Cardiac muscle cell (in vitro differentiated cells and primary cell): ENCODE measurements at places on chromosomes 5 and 9. TPM values are rescaled to one million over a fixed set of nuclear protein-coding genes. Genes with fewer than 3 reads are reported as not detected.
A peak's percentile ranks its signal among the peaks of the same experiment; 100 is the strongest.

DNA sequence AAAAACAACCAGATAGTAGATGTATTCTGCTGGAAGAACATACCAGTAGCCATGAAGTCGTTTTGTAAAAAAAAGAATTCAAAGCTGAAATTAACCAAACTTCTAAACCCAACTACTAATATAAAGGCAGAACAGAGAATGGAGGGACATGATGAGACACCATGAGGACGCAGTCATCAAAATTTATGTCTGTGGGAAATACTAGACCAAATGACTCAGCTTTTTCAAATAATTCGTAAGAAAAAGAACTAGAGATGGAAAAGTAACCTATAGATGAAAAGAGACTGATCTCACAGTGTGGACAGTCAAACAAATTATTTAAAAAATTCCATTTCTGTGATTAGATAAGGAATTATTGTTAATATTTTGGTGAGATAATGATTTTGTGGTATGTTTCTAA lies 10.3 kb downstream of the TTC23L start:
- H3K27me3 ChIP-seq: no peaks in the 10 kb centered on the region
- no peaks in the 10 kb centered on the region for H3K4me1 ChIP-seq
- no peak overlapping the region for H3K27ac ChIP-seq

GRCh38 chr5:1253456-1254105 lies 28.4 kb downstream of the SLC6A18 start:
- H3K27ac ChIP-seq: no peak overlapping the region
- DNase-seq: no peak
- no peak overlapping the region for H3K4me3 ChIP-seq
- no peaks in the 10 kb centered on the region for H3K36me3 ChIP-seq
- H3K27me3 ChIP-seq: no peaks in the 10 kb centered on the region

GRCh38 chr9:127088724-127089615 lies 33.5 kb downstream of the ANGPTL2 start:
- H3K36me3 ChIP-seq: no peaks in the 10 kb centered on the region
- DNase-seq: no peak
- H3K27ac ChIP-seq: no peak overlapping the region
- no peaks in the 10 kb centered on the region for H3K4me1 ChIP-seq
- H3K27me3 ChIP-seq: no peaks in the 10 kb centered on the region

- no peak overlapping the region for H3K4me3 ChIP-seq
- H3K36me3 ChIP-seq: no peaks in the 10 kb centered on the region
- H3K27me3 ChIP-seq: no peaks in the 10 kb centered on the region
- H3K27ac ChIP-seq: no peak overlapping the region
Observed at GRCh38 chr5:32089146-32090000, 84.7 kb downstream of the GOLPH3 start.

DNA sequence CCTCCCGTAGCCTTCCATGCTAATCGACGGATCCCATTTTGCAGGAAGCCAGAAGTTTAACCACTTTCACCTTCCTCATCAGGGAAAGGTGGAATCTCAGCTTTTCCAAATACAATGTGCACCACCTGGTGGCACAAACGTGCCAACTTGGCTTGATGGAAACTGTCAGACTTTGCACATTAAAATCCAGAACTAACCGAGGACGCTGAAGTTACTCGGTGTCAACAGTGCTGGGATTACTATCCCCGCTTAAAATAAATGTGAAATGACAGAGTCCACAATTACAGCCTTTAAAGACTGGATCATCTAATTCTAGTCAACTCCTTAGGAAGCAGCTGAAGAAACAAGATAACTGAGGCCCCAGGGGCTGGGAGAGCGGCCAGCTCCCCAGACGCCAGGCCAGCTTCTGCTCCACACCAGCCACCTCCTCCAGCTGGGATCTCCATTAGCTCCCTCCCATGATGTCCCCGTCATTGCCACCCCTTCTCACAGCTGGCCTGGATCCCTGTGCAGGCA lies 50.1 kb upstream of the RETREG1 start:
- H3K27ac ChIP-seq: no peak overlapping the region
- H3K4me1 ChIP-seq: no peaks in the 10 kb centered on the region

DNA sequence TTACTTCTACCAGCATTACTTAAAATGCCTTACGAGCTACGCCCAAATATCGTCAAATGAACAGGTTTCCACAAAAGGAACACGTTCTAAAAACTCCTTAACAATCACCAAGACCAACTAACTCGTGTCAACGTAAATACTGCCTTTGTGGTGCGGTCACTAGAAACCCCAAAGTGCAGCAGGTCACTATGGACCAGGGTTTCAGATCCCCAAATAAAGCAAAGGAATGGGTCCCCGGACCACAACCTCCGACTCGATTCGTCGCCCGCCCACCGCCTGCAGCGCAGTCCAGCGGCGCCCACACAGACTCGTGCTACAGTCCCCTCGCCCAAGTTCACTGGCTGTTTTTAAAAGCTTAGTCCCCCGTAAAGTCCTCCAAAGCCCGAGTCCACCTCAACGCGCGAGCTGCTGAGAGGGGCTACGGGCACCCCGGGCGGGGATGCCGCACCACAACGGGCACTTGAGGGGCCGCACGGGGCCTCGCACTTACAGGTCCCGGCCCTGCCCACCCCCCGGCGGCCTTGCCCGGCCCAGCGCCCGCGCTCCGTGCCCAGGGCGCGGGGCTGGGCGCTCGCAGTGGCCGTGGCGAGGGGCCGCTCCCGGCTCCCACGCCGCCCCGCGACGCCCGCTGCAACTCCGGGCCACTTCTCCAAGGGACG lies 1.1 kb downstream of the NFIB start:
- H3K27ac ChIP-seq: no peak overlapping the region
- H3K4me1 ChIP-seq: peaks cover 11% of the 10 kb centered on the region
- no peak for DNase-seq
- no peaks in the 10 kb centered on the region for H3K36me3 ChIP-seq

GRCh38 chr5:108818613-108819272 lies 71.0 kb downstream of the FER start:
- H3K4me1 ChIP-seq: peaks cover 16% of the 10 kb centered on the region
- H3K36me3 ChIP-seq: no peaks in the 10 kb centered on the region
- no peaks in the 10 kb centered on the region for H3K27me3 ChIP-seq
- DNase-seq: no peak
- no peak overlapping the region for H3K4me3 ChIP-seq
- no peak overlapping the region for H3K27ac ChIP-seq

GRCh38 chr5:51816427-51816826 lies 433.2 kb downstream of the ISL1 start:
- H3K4me3 ChIP-seq: no peak overlapping the region
- no peak overlapping the region for H3K27ac ChIP-seq
- peaks cover 3% of the 10 kb centered on the region for H3K4me1 ChIP-seq

DNA sequence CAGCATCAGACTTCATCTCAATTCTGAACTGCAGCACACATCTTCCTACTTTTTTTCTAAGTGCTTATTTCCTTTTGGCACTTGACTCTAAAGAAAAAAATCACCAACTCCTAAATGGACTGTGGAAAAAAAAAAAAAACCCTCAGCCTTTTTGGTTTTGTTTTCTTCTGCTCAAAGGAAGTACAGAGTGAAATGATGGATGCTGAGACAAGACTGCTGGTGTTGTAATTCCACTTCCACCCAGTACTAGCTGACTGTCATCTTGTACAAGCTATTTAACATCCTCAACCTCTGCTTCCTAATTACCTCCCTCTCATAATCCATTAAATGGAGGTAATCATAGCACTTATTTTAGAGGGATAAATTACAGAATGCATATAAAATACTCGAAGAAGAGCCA lies 171.5 kb upstream of the GNA14 start:
- no peaks in the 10 kb centered on the region for H3K36me3 ChIP-seq
- no peak overlapping the region for H3K4me3 ChIP-seq

Gene ROPN1L
- total RNA-seq: 1.3 and 1.4 TPM in 2 replicates

Gene ZBED3
- total RNA-seq: 2.3 and 4.3 TPM in 2 replicates

DNA sequence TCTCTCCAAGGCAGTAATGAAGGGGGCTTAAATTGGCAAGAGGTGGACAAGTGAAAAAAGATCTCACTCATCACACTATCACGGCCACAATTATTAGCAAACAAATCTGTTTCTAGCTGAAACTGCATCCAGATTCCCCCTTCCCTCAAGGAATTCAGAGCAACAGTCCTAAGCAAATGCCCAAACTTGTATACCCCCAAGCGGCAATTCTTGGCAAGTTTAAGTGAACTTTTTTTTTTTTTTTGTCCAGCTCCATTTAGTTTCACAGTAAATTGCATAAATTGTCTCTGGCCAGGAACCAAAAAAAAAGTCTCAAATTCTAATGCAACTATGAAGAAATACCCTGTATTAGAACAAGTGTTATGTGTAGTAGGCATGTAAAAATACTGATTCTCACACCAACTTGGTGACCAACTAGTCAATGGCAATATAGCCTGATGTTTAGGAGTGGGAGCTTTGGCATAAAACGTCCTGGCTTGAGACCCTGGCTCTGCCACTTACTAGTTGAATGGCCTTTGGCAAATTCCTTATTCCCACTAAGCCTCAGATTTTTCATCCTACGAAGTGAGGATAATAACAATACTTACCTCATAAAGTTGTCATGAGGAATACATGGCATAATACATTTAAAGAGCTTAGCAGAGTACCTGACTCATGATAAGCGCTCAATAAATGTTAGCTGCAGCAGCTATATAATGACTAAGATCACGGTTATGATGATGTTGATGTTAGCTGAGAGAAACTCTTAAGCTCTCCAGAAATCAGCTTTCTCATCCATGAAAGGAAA lies 193.2 kb downstream of the ADAMTSL1 start:
- H3K36me3 ChIP-seq: no peaks in the 10 kb centered on the region
- H3K4me1 ChIP-seq: peaks cover 6% of the 10 kb centered on the region
- H3K27me3 ChIP-seq: no peaks in the 10 kb centered on the region
- no peak overlapping the region for H3K4me3 ChIP-seq
- no peak overlapping the region for H3K27ac ChIP-seq

Gene CARTPT
- total RNA-seq: not detected in 2 replicates

Gene NFIB
- 10.4 and 13.9 TPM in 2 replicates for total RNA-seq

Gene TAF1L
- total RNA-seq: 0.09 TPM in 1 of 2 replicates, not detected in the other

GRCh38 chr9:133522073-133522910 lies 2.5 kb downstream of the MYMK start:
- H3K27me3 ChIP-seq: no peaks in the 10 kb centered on the region
- no peak overlapping the region for H3K27ac ChIP-seq
- DNase-seq: no peak

Gene RAD50
- 10.4 and 13.4 TPM in 2 replicates for total RNA-seq

DNA sequence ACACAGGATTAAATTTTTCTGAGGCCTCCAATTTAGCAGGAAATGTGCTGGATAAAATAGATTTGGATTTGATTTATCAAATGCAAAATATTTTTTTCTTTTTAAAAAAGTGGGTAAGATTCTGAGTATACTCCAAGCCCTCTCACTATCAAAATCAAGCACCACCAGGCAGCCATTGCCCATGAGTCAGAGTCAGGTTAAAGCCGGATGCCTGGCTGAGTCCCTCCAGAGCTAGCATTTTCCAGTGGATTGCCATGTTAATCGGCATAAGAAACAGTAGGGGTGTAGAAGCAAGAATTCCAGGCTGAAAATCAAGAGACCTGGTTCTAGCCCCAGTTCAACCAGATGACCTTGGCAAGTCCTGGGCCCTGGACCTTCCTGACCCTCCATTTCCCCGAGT lies 85.3 kb downstream of the FAM114A2 start:
- DNase-seq: no peak
- no peaks in the 10 kb centered on the region for H3K36me3 ChIP-seq

DNA sequence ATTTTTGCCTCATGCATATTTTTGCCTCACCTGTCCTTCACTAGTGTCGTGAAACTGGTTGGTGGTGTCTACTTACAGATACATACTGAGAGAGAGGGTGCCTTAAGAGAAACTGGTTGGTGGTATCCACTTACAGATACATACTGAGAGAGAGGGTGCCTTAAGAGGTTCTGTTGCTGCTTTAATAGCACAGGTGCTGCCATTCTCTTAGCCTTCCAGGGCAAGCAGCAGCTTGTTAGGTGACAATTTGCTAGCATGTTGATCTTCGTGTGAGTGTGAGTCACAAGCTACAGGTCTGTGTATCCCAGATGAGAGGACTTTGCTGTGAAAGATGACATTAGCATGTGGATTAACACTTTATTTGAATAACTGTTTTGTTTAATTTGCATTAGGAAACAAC lies 1.4 kb downstream of the PTTG1 start:
- no peak for DNase-seq
- H3K36me3 ChIP-seq: peaks cover 4% of the 10 kb centered on the region
- peak overlapping the region; percentile 18 for H3K27ac ChIP-seq
- peak overlapping the region; percentile 77 for H3K4me3 ChIP-seq
- no peaks in the 10 kb centered on the region for H3K27me3 ChIP-seq
- peaks cover 11% of the 10 kb centered on the region for H3K4me1 ChIP-seq

GRCh38 chr5:142720641-142721271 lies 34.9 kb upstream of the FGF1 start:
- no peaks in the 10 kb centered on the region for H3K36me3 ChIP-seq
- H3K27me3 ChIP-seq: no peaks in the 10 kb centered on the region
- H3K4me3 ChIP-seq: no peak overlapping the region
- no peak for DNase-seq
- no peaks in the 10 kb centered on the region for H3K4me1 ChIP-seq

Gene FOXD4
- total RNA-seq: 0.81 and 1.5 TPM in 2 replicates

Gene FRMD3
- total RNA-seq: 66.4 and 74.1 TPM in 2 replicates

DNA sequence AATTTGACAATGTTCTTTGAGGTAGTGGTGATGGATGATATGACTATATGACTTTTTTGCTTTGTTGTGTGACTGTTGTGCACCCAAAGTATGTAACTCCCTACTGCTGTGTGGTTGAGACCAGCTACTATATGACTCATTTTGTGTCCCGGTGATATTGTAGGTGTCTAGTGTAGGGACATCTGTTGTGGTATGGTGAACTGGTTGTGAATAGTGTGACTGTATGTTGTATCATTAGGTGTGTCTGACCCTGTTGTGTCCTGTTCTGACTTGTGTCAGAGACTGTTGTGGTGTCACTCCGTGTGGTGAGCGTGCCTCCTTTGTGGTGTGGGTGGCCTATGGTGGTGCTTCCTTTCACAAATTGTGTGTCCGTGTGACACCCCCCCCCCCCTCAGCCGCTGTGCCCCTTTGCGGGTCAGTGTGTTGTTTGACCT lies 11.2 kb upstream of the CXXC5 start:
- no peak overlapping the region for H3K27ac ChIP-seq
- H3K27me3 ChIP-seq: no peaks in the 10 kb centered on the region
- no peaks in the 10 kb centered on the region for H3K36me3 ChIP-seq
- no peak for DNase-seq
- peaks cover 27% of the 10 kb centered on the region for H3K4me1 ChIP-seq

Gene FOXD4L6
- 0.60 TPM in 1 of 2 replicates, not detected in the other for total RNA-seq

- H3K4me3 ChIP-seq: no peak overlapping the region
- H3K27me3 ChIP-seq: no peaks in the 10 kb centered on the region
- H3K4me1 ChIP-seq: no peaks in the 10 kb centered on the region
- DNase-seq: no peak
- H3K36me3 ChIP-seq: no peaks in the 10 kb centered on the region
Observed at GRCh38 chr5:72494623-72495124, 12.5 kb downstream of the ZNF366 start.

DNA sequence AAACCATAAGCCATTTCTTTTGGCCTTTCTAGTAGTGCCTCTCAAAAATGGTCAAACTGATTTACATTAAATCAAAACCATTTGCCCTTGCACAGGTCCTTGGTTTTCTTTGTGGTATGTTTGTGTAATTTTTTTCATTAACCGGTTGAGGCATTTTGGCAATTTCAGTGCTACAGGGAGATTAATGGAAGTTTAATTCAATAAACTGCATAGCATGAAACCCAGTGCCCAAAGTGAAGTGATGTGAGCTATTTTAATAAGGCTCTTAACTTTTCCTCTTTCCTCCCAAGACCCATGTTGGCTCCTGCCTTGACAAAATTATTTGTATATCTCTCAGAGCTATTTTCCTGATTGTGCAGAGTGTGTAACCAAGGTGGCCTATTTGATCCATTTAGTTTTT lies 326.2 kb upstream of the SEMA6A start:
- peaks cover 10% of the 10 kb centered on the region for H3K4me1 ChIP-seq
- H3K27me3 ChIP-seq: no peaks in the 10 kb centered on the region
- no peak overlapping the region for H3K4me3 ChIP-seq
- no peaks in the 10 kb centered on the region for H3K36me3 ChIP-seq

- H3K27me3 ChIP-seq: no peaks in the 10 kb centered on the region
- H3K36me3 ChIP-seq: no peaks in the 10 kb centered on the region
- no peak for DNase-seq
- H3K4me1 ChIP-seq: no peaks in the 10 kb centered on the region
- no peak overlapping the region for H3K4me3 ChIP-seq
- no peak overlapping the region for H3K27ac ChIP-seq
Observed at GRCh38 chr9:13805546-13805945, 508.4 kb downstream of the NFIB start.
